ENCODE measurements at places on chromosomes 1 and 21.

DNA sequence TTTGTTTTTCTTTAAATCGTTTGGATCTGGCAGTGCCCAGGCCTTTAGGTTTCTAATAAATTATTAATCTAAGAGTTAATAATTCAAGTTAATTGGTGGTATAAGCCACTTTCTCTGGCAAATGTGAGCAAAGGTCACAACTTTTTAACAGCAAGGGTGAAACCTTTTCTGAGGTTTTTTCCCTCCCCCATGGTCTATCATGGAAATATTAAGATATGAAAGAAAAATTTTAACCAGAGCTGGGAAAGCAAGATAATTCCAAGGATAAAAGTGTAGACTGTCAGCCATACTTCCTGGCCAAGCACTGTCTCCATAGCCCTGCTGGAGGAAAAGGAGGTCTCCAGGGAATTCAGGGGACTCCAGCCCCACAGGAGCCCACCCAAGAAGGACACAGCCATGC lies 341.2 kb downstream of the SETD4 start:
- no peak for ATAC-seq

DNA sequence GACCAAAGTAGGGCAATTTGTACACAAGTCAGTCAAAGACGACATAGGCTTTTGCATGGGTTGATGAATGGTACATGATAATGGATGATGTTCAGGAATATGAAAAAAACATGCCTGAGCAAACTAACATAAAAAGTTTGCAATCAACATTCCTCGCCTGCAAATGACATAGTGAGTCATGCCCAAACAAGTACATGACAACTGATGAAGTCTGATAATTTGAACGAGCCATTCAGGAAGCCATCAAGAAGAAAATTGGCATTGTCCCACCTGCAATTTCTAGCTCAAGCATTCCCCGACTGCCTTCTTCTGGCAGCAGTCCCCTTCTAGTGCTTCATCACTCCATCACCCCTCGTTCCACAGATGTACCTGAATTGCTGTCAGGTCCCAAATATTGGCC lies 118.4 kb upstream of the NR5A2 start:
- ATAC-seq = no peak

DNA sequence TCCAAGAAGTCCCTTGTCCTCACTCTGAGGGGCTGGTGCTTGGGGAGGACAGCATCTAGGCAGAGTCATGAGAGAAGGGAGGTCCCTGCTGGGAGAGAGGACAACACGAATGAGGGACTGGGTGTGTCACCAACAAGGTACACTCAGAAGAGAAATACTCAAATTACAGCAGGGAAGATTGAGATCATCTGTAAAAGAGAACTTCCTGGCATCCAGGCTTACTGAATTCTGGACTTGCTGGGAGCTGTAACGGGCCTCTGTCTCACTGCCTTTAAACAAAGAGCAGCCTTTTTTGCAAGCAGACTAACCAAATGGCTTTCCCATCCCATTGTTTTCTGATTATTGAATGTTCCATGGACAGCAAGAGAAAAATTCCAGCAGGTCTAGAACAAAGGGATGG lies 195.7 kb upstream of the RAB4A start:
- no peak for ATAC-seq

- peak; percentile 67 for ATAC-seq
These were observed 78.6 kb downstream of the MAN1C1 start for GRCh38 chr1:25695090-25695770.

GRCh38 chr1:44284184-44284583 lies 70.9 kb downstream of the ERI3 start:
- no peak for ATAC-seq

GRCh38 chr1:230501242-230501641 lies 75.1 kb upstream of the PGBD5 start:
- ATAC-seq = no peak
